ENCODE measurements at places on chromosomes 6 and 20.

- DNase-seq, result no peak
Measured at GRCh38 chr6:3162067-3162497, 4.7 kb upstream of the TUBB2A start.

- no peak for DNase-seq
Measured at GRCh38 chr6:157563611-157564284, 182.8 kb downstream of the ZDHHC14 start.

DNA sequence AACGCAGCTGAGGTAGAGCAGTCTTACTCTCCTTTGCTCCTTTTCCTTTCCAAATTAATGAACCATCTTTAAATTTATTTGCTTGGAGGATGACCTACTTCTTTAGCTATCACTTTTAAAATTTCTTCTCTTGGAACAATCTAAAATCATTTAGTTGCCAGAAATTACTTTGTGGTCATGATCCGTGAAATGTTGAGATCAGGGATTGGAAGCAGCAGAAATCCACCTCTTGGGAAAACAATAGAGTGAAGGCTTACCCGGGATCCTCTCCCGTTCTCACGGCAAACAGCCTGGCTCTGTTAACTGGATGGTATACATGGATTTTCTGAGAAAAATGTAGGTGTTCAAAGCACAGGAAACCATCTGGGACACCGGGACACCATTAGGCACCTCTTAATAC lies 7.7 kb downstream of the AKAP12 start:
- DNase-seq, result no peak

GRCh38 chr6:104214901-104215300 lies 644.8 kb downstream of the HACE1 start:
- DNase-seq, result no peak

DNA sequence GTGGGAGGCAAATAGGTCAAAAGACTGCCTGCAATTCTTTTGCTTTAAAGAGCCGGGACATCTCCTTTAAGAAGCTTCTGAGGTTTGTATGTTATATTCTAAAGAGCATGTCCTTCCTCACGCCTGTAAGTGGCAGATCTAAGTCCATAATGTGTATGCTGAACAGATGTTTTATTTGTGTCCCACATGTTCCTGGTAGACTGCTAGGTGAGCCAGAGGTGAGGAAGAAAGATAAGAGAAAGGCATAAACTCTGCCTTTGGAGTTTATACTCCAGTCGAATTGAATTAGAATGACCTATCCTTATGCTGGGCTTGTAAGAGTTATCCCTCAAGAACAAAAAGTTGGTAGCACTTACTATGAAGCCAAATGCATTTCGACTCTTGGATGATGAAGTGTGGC lies 27.2 kb upstream of the ADGRG6 start:
- no peak for DNase-seq

DNA sequence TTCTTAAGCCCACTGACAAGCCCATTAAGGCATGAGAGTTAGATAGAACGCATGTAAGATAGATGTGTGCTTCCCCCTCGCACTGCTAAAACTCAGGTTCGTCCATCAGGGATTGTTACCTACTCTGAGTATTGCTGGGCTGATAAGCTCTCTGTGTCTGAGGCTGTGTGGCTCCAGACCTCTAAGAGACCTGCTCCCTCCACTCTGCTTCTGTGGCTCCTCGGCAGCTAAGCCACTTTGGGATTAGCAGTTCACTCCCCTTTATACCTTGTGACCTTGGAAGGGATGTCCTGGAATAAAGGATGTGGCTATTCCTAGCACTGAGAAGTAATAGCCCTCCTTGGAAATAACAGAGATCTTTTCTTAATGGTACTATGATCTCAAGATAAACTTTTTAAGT lies 164.9 kb downstream of the TMEM242 start:
- DNase-seq, result no peak

DNA sequence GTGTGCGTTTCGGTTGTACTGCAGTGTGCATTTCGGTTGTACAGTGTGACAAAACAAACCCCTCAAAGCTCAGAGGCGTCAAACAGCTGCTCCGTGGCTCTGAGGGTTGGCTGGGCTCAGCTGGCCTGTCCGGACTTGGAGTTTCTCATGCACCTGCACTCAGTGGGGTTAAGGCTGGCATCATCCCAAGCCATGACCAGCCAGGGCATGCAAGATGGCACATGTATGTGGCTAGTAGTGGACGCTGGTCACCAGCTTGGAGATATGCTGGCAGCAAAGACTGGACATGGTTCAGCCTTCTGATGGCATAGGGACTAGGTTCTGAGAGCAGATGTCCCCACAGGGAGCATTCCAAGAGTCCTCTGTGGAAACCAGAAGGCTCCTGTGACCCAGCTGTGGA lies 187.2 kb downstream of the CDH4 start:
- DNase-seq, result no peak

All from pulmonary artery endothelial cell (primary cell).